ENCODE measurements at places on chromosomes 11 and 22.

DNA sequence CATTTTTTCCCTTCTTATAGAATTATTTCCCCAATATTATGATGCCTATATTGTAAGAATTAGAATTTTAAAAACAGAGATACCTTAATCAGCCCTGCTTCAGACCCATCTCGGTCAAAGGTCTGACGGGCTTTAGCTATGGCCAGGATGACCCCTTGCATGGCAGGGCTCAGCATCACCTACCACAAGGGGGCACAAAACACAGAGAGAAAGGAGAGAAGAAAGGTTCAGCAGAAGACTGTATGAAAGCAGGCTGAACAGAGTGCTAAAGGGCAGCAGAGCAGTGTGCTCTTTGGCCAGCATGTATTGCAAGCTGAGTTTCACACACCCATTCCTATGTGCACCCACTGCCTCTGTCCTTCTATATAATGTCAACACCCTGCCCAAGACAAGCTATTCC, 26.8 kb downstream of the CLDN25 start:
- no peak for DNase-seq

DNA sequence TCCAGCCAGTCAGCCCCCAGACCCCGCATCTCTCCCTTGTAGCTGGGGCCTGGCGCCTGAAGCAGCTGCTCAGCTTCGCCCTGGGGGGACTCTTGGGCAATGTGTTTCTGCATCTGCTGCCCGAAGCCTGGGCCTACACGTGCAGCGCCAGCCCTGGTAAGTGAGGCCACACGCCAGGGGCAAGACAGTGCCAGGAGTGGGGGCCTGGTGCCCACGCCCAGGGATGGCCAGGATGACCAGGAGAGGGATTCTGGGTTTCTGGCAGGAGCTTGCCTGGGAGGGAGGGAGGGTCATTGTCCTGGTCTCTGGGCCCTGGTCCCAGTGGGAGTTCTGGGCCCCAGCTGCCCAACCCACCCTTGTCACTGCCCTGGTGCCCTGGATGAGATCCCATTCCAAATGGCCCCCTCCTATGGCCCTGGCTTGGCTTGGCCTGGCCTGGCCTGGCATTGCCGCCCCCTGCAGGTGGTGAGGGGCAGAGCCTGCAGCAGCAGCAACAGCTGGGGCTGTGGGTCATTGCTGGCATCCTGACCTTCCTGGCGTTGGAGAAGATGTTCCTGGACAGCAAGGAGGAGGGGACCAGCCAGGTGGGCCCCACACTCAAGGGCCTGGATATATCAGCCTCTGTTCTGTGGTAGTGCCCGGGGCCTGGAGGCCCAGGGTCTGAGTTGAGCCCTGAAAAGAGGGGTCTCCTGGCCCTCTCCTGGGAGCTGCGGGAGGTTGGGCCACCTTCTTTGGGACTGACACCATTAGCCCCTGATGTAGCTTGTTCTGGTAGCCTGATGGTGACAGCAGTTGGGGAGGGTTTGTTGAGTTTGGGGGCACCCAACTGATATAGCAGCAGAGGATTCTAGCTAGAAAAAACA, 3.7 kb downstream of the SLC39A13 start:
- DNase-seq: no peak

GRCh38 chr11:95682552-95682951, 107.0 kb downstream of the FAM76B start:
- no peak for DNase-seq

- no peak for DNase-seq
These were observed 1505.2 kb downstream of the TBC1D22A start for GRCh38 chr22:48267681-48268080.

- DNase-seq: no peak
These were observed 457.2 kb upstream of the CADM1 start for GRCh38 chr11:115961159-115962003.

GRCh38 chr11:130947481-130947880, 31.2 kb upstream of the SNX19 start:
- no peak for DNase-seq

Measured in esophagus squamous epithelium (tissue), 5 donors.